NCI-H1105 (cell line): ENCODE measurements at places on chromosomes 3 and 15.

DNA sequence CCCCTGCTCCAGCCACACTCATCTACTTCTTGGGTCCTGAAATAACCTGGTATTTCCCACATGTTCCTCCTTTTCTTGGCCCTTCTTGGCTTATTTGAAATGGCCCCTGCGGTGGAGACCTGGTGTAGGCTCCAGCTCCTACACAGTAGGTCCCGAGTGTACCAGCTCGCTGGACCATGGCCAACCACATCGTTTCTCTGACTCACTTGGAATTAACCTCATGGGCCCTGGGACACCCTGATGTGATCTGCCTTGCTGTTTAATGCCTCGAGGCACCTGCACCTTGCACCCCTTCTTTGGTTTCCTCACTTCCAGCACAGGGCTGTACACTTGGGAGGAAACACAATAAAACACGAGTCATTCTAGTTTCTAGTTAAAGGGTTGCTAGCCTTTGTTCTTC lies 60.3 kb downstream of the FEM1B start:
- DNase-seq, result no peak

DNA sequence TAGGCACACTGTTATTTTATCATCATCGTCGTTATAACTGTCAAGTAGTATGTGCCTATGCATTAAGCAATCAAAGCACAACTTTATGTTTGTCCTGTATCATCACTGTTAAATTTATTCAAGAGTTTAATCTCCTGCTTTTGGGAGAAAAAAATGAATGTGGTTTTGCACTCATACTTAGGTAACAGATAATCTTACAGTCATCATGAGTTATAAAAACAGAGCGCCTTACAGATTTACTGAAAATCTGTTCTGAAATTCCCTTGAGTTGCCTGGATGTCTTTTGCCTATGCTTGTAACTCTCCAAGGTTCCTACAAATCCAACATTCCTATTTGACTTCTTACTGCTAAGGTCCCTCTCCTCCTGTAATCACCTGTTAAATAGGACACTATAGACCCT lies 307.3 kb downstream of the ZIC4 start:
- no peak for DNase-seq

- no peak for DNase-seq
Measured at GRCh38 chr15:73654659-73655058, 21.5 kb upstream of the NPTN start.

- DNase-seq, result no peak
Measured at GRCh38 chr3:17946619-17947018, 204.2 kb upstream of the TBC1D5 start.

- DNase-seq, result no peak
Measured at GRCh38 chr15:100140527-100141308, 201.1 kb downstream of the ADAMTS17 start.

- DNase-seq, result no peak
Measured at GRCh38 chr15:58374147-58374546, 57.6 kb upstream of the LIPC start.

DNA sequence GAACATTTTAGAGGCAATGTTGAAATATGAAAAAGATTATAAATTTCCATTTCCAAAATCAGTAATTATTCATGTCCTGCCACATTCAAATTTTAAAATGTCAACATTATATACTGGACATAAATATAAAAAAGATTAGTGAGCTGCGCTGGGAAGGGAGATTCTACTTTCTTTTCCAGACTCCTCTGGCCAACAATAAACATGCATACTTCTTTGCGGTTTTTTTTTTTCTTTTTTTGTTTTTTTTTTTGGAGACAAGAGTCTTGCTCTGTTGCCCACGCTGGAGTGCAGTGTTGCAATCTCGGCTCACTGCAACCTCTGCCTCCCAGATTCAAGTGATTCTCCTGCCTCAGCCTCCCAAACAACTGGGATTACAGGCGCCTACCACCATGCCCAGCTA lies 105.5 kb downstream of the ADAM10 start:
- no peak for DNase-seq

DNA sequence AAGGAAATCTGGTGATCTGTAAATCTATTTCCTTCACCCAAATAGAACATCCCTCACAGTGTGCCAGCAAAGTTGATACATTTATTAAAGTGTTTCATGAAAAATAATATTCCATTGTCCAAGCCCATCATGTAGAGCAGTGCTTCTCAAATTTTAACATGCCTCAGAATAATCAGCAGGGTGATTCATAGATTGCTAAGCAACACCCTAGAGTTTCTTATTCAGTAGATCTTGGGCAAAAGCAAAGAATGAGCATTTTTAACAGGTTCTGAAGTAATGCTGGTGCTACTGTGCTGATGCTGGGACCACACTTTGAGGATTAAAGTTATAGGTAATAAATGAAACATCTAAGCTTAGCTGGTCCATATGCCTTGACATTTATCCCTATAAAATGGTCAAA lies 210.5 kb downstream of the ZIC4 start:
- no peak for DNase-seq

GRCh38 chr15:95113041-95113440 lies 881.7 kb downstream of the MCTP2 start:
- no peak for DNase-seq

DNA sequence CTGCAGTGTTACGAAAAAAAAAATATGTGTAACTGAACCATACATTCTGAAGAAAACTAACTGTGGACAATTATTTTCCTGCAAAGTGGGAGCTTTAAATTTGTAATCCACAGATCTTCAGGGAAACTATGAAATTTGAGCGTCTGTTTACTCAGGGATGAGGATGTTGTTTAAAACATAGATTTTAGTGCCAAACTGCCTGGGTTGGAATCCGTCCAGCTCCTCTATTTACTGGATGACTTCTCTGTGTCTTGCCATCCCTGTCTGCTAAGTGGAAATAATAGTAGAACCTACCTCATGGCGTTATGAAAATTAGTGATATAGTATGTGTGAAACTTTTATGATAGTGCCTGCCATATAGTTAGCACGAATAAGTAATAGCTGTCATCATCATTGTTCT lies 666.5 kb downstream of the SQOR start:
- peak; percentile 18 for DNase-seq

DNA sequence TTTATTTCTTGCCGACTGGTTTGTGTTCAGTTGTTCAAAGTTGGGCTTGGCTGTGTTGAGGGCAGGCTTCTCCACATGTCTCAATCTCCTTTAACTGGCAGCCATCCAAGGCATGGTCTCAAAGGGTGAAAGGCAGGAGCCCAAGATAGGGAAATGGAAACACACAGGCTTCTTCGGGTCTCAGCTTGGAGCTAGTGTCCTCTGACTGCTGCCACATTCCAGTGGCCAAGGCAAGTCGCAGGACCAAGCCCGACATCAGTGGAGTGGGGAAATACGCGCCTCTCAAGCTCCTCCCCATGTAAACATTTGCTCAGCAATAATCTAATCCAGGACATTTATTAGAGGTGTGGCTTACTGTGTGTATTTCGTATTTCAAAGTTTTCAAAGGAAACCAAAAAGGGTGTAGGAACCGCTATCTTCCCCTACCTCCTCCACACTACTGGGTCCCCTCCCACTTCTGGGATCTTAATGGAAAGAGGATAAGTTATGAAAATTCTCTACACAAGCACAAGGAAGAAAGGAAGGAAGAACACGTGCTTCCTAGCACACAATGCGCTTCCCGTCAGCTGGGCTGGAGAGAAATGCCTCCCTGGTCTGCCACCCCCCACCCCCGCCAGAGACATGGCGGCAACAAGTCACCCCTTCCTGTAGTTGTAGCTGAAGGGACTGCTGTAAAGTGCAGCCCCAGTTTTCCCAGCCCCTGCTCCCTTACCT lies 181.7 kb downstream of the FAM43A start:
- no peak for DNase-seq

GRCh38 chr15:31540633-31541032 lies 214.0 kb downstream of the KLF13 start:
- no peak for DNase-seq

- no peak for DNase-seq
Measured at GRCh38 chr15:97995881-97996603, 35.5 kb downstream of the ARRDC4 start.

DNA sequence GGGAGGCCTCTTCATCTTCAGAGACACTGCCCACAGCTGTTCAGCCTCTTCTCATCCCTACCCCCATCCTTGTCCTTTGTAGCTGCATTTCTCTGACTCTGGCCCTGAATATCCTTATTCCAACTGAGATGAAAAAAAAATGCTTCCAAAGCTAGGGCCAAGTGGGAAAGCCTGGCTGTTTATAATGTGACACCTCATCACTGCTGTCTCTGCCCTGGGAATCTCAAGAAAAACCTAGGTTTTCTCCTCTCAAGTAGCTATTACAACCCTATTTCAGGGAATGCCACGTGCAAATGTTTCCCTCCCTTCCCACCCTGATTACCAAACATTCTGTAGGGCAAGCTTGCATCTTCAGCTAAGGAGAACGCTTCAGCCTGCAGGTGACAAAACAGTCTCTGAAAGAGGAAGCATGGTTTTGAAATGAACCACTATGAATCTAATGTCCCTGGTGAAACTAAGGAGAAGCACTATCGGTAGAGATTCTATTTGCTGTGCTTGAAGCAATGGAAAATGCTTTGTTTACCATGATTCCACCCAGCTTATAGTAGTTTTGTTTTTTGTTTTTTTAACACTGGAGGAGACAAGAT lies 65.4 kb downstream of the USF3 start:
- DNase-seq, result no peak

- DNase-seq, result no peak
Measured at GRCh38 chr3:100911956-100912355, 81.3 kb downstream of the ABI3BP start.

DNA sequence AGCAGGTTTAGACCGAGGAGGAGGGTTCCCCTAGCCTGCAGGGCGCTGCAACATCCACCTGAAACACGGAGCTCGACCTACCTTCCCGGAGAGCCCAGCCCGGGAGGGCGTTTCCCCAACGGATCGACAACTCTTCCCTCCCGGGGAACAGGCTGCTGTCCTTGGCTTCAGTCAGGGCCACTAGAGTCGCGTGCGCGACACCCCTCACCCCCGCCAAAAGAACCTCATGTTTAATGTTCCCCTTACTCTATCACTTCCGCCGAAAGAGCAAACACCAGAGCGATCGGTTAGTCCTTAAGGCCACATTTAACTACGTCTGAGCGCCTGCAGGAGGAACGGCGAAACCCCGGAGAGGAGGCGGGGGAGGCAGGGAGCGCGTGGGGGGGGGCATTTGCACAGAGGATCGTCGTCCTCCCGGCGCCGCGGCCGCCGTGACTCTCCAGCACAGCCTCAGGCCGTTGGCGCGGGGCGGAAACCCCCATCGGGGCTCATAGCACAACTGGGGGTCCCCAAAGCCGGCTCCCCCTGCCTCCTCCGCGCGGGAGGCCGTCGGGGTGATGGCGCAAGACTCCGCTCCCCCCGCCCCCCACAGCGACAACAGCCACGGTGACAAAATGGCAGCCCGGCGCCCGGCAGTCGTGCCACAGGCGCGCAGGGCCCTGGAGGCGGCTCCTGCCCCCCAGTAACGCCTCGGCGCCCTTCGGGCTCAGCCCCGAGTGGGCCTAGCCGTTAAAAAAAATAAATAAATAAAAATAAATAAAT lies 3.2 kb downstream of the ANP32A start:
- DNase-seq, result peak; percentile 79

DNA sequence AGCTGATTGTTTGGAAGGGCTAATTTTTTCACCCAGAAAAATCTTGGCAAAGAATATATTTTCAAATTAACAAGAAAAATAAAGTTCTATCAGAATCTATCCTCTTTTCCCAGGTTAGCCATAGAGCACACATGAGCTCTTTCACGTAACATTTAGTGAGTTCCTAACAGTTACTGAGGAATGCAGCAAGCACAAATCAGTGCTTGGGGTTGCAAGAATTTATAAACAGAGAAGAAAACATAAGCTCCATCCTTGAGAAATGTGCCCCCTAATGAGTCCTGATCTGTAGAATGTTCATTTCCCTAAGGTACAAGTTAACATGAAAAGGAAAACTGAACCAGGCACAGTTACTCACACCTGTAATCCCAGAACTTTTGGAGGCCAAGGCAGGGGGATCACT lies 13.9 kb downstream of the EOGT start:
- no peak for DNase-seq

GRCh38 chr3:79906106-79906505 lies 138.3 kb upstream of the ROBO1 start:
- DNase-seq, result no peak

GRCh38 chr3:156702367-156702766 lies 28.0 kb downstream of the TIPARP start:
- no peak for DNase-seq

DNA sequence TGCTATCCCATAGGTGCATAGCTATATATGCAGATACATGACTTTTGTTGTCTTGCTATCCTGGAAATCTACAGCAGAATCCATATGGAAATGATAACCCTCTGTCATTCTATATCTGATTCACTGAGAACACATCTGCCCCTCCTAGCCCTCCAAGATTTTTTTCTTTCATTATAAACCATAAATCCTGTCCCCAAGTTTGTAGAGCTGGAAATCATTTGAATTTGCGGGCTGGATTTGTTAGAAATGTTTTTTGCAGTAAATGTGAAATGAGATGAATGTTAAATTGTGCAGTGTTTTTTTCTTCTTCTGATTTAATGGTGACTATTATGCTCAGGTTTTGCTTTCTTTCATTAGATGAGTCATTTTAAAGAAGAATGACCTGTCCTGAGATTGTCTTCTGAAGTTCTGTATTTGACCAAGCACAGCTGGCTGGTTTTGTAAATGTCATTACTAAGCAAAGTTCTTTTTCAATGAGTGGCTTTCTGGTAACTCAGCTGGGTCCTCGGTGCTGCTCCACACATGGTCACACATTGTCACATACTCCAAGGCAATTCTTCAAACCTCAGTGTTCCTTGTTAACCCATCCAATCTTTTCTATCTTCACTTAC lies 25.3 kb upstream of the ABHD17C start:
- no peak for DNase-seq

DNA sequence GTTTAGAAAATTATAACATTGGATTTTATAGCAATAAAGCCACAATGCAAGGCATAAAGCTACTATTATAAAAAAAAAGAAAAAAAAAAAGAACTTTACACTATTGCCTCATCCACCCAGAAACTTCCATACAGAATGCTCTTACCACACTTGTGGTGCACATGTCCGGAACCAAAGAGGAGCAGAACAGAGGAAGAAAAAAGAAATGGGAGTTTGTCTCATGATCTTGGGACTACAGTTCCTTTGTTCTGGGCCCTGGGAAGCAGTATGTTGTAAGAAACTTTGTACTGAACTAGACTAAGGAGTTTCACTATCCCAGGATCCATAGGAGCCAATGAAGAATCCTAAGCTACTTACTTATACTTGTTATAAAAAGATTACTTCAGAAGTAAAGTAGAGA lies 36.1 kb downstream of the FMN1 start:
- DNase-seq, result no peak

- no peak for DNase-seq
Measured at GRCh38 chr3:23202203-23202920, 765 bp upstream of the UBE2E2 start.

DNA sequence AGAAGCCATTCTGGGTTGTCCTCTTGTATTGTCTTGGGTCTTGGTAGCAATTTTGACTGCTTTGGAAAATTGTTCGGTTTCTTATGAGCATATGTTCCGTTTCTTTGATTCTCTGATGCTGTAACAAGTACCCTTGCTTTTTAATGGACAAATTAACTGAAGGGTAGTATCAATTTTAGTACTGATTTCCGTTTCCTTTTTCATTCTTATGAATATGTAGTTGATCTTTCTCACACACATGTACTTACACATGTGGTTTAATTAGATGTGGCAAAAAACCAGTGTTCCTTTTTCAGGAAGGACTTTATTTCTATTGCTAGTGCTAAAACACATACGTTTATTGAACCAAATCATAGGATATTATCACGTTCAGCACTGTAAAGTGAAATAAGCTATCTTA lies 119.1 kb downstream of the TCF12 start:
- no peak for DNase-seq

GRCh38 chr3:197026481-197026866 lies 3.1 kb downstream of the MELTF start:
- DNase-seq, result no peak
